ENCODE measurements at places on chromosomes 16 and 17.

- no peak for DNase-seq
Measured at GRCh38 chr16:5575646-5576245, 478.2 kb upstream of the EEF2KMT start.

DNA sequence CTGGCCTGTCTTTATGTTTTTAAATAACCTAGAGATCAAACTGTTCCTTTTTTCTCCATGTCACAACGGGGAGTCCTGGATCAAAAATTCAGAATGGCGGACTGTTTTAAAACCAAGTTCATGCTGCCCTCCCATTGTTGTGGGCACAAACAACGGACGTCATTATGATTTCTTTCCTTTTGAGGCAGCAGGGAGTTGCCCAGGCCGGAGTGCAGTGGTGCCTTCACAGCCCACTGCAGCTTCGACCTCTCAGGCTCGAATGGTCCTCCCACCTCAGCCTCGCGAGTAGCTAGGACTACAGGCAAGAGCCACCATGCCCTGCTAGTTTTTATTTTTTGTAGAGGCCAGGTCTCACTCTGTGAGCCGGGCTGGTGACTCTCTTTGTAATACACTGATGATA is 26.5 kb downstream of the NDE1 start:
- DNase-seq = no peak

DNA sequence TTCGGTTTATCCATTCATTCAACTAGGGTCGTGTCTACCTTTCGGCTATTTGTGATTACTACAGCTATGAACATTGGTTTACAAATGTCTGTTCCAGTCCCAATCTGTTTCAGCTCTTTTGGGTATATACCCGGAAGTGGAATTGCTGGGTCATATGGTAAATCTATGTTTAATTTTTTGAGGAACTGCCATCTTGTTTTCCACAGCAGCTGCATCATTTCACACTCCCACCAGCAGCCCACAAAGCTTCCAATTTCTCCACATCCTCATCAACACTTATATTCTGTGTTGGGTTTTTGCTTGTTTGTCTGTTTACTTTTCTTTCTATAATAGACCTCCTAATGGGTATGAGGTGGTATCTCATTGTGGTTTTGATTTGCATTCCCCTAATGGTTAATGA is 48.7 kb upstream of the GINS3 start:
- DNase-seq = no peak

DNA sequence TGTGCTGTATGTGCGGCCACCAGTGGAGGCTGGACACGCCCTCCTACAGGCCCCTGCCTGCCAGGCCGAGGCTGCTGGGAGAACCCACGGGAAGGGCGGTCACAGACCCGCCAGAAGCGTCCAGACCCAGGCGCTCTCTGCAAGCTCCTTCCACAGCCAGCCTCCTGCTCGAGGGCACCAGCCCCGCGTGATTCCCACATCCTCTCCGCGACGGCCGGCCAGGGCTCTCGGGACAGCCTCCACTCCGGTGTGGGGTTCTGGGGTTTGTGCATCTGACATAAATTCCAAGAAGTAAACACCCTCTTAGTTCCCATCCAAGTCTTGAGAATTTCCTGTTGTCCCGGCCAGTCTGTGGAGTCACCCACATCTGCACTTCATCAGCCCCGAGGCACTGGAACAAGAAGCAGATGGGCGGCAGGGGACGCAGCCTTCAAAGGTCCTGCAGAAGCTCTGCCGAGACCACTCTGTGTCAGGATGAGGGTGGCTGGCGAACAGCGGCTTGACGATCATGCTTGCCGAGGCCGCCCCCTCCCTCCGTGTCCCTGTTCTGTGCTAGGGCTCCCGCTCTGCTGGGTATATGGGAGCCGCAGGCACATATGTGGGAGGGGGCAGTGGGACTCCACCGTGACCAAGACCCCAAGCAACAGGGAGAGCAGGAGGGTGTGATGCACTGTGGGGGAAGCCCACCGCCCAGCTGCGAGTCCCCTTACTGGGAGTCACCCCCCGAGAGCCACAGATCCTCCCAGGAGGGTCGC is 2.4 kb upstream of the TMEM204 start:
- no peak for DNase-seq

DNA sequence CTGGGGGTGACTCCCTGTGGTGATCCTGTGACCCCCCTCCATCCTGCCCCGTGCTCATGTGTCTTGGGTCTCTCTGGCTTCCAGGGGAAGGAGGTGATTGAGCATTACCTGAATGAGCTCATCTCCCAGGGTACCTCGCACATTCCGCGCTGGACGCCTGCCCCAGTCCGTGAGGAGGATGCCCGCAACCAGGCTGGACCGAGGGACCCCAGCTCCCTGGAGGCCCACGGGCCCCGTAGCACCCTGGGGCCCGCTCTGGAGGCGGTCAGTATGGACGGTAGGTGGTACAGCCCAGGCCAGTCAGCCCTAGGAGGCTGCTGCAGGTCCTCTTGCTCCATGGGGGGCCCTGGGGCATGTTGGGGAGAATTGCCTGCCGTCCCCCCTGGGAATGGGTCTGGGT is 33.6 kb downstream of the SEC14L5 start:
- DNase-seq = no peak

- DNase-seq = no peak
Measured at GRCh38 chr16:23920899-23921298, 85.1 kb downstream of the PRKCB start.

DNA sequence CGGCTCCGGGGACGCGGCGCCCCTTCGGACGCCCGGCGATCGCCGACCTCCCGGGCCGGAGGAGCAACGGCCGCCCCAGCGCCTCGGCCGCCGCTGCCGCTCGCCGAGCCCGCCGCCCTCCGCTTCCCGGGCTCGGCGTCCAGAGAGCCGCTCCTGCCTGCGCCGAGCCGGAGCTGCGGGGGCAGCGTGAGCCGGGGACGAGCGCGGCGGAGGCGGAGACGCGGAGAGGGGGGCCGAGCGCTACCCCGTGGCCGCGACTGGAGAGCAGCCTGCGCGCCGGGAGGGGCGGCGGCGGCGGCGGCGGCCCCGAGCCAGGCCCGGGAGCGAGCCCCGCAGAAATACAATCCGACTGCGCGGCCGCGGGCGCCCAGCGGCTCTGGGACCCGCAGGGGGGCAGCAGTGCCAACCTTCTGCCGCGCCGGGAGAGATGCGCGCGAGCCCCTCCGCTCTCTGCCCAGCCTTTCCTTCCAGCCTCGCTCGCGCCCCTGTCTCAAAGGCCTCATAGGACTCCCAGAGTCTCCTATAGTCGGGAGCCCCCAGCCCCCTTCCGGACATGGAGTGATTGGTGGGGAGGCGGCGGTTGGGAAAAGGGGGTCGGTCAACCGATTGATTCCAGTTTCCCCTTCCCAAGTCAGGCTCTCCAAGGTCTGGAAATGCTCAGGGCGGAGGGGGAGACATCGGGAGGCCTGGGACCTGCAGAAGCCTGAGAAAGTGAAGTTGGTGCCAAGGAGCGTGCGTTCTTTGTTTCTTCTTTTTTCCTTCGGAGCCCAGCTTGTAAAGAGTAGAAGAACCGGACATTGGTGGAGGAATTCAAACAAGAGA is 1.0 kb upstream of the SDK2 start:
- DNase-seq = peak; percentile 77

DNA sequence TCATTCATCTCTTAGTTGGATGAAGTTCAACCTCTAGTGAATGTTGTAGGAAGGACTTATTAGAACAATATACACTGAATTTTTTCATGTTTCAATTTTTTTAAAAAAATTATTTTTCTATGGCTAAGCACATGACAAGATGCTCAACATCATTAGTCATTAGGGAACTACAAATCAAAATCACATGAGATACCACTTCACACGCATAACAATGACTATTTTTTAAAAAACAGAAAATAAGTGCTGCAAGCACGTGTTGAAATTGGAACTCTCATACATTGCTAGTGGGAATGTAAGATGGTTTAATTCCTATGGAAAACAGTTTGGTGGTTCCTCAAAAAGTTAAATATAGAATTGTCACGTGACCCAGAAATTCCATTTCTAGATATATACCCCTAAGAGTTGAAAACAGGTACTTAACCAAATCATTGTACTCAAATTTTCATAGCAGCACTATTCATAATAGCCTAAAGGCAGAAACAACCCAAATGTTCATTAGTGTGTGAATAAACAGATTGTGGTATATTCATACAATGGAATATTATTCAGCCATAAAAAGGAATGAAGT is 85.2 kb upstream of the AKTIP start:
- no peak for DNase-seq

DNA sequence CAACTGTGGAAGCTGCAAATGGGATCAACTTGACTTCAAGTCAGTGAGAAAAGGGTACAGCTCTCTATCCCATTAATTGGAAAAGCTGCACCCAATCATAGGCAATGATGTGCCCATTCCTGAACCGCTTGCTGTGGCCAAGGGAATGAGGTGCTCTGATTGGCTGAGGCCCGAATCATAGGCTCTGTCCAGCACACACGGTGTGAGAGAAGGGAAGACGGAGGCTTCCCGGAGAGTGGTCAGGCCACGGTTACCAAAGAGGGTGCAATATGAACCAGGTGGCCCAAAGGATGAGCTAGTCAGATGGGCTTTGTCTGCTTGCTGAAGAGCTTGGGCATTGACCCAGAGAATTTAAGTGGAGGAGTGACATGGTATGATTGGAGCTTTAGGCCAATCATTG is 353.3 kb downstream of the CPPED1 start:
- no peak for DNase-seq

DNA sequence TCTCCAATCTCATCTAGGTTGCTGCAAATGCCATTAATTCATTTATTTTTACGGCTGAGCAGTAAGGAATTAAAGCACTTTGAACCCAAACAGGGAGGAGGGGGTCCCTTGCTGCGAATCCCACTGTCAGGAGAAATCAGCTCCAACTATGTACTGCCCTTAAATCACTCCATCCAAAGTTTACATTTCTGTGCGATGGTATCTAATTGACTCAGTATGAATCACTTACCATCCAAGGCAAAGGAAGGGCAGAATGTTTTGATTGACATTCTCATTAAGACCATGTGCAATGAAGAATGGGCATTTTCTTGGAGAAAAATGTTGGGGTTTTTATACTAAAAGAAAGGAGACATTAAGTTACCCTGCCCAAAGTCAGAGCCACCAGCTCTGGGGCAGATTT is 47.7 kb upstream of the XYLT1 start:
- DNase-seq = no peak

- DNase-seq = peak; percentile 73
Measured at GRCh38 chr17:70622368-70623260, 453.3 kb downstream of the KCNJ2 start.

GRCh38 chr17:42233156-42233555 is 38.9 kb upstream of the GHDC start:
- DNase-seq = no peak

GRCh38 chr17:17591355-17592298 is at the start of gene PEMT:
Gene PEMT, minus strand, starts transcription at chr17:17591708. Its CDS starts 82 bp downstream, at chr17:17591626.
- peak; percentile 99 for DNase-seq

GRCh38 chr17:58324056-58324408 is 4.6 kb downstream of the TSPOAP1 start:
- DNase-seq = no peak

GRCh38 chr16:86517652-86518258 is 7.4 kb downstream of the FOXF1 start:
- peak; percentile 70 for DNase-seq

DNA sequence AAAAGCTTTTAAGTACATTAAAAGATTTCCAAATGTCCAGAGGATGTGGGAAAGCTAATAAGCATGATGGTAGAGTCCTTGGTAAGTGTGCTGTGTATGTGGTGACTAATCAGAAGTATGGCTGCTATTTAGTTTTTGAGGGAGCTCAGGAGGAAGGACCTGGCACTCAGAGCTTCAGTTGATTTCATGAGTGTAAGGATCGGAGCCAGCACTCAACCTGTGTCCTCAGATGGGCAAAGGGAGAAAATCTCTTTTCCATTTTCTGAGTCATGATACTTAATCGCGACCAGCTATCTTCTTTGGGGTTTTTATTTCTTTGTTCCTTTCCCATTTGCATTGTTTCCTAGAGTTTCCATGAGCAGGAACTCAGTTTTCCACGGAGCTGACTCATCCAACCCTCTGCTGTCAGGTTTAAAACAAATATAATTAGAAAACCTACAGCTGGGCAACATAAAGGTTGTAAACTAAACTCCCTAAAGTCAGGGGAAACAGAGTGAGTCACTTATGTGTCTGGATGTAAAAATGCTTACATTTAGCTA is 125.4 kb downstream of the MAP2K6 start:
- DNase-seq = no peak

DNA sequence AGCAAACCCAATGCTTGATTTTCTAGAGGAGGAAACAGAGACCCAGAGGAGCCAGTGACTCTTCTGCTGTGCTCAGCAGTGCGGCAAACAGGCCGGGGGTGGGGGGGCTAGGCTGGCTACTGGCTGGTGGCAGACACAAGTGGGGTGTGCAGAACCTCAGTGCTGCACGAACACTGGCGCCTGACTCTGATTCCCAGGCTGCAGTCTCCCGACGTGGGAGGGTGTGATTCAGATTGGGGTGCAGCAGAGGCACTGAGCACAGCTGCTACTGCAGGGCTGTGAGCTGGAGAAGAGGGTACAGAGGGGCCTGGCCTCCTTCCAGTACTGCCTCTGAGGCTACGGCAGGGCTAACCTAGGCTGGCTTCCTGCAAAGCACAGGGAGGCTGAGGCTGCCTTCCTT is 8.1 kb downstream of the RPL19 start:
- peak; percentile 47 for DNase-seq

DNA sequence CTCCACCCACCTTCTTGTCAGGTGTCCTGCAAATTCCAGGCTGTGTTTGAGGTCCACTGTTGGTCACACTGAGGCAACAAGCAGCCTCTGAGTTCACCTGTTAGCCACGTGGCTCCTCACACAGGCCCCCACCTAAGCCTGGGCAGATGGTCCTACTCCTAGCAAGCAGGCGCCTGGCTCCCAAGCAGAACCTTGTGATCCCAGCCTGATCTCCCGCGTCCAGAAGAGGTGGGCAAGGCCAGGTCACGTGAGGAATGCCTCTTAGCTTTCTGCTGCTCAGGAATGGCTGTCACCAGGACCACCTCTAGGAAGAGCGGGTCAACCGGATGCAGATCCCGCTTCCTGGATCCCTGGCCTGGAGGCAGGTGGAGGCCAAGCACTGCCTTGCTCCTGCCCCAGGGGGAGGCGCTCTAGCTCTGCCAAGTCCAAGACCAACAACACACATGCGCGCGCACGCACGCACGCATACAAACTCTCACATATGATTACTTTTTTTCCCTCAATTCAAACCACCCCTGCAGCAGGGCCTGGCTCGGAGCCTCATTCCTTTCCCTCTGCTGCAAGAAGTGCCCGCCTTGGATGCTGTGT is 9.5 kb downstream of the CYB561 start:
- DNase-seq = peak; percentile 78

DNA sequence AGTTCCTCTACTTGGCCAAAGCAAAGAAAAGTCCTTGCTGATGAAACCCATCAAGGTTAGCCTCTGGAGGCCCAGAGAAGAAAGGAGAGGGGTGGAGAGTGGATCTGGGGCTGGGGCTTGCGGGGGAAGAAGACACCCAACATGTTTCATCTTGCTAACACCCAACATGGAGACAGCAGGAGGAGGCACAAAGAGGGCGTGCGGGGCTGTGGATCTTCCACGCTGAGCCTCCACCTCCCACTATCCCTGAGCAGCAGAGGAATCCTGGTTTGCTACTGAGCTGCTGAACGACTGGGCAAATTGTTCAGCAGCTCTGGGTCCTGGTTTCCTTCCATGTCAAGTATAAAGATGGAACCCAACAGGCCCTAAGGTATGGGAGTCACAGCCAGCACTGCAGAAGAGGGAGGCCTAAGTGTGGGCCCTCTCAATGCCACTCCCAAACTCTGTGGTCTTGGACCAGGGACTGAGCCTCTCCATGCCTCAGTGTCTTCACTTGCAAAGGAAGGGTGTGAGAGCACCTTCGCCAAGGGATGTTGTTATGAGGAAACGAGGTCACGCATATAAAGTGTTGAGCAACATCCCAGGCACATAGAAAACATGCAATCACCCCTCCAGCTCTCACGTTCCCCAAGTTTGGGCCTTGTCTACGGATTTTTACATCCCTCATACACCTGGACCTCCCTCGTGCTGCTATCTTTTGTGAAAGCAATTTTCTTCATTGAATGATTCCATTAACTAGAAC is 122.5 kb downstream of the XYLT1 start:
- no peak for DNase-seq
